ENCODE measurements at places on chromosomes 7 and 10.
A peak's percentile ranks its signal among the peaks of the same experiment; 100 is the strongest.

DNA sequence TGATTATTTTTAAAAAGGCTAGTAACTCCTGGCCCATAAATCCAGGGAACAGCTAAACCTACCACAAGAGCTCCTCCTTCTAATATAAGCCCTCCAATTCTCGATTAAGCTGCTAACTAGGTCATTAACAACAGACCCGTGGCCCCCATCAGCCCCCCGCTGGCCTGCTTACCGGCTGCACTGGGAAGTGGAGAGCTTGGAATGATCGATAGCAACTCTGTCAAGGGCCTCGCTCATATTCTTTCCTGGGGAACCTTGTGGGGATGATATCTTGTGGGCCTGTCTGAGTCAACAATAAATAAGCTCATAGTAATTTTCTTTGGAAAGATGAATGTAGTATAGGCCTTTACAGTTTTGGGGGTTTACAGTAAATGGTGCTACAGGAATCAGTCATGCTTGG lies 353.5 kb downstream of the TCERG1L start:
- no peaks in the 10 kb centered on the region for H3K36me3 ChIP-seq
- H3K4me3 ChIP-seq, result no peak overlapping the region
- DNase-seq, result peak; percentile 78
- no peaks in the 10 kb centered on the region for H3K4me1 ChIP-seq
- no peaks in the 10 kb centered on the region for H3K27me3 ChIP-seq
- no peak overlapping the region for H3K27ac ChIP-seq

DNA sequence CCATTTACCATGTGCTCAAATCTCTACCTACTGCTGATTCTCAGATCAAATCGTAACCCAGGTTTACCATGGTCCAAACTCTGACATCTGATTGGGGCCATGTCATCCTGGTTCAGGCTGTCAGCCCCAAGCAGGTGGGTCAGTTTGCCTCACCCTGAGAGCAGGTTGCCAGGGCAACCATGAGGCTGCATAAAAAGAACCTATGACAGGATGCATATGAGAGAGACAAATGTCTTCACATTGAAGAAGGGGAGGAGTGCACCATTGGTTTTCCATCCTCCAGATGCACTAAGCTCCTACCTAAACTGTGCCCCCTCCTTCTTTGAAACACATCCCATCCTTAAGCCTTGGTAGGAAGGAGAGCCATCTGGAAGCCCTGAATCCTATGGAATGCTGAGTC lies 10.2 kb downstream of the PRSS1 start:
- H3K36me3 ChIP-seq, result no peaks in the 10 kb centered on the region
- H3K27ac ChIP-seq, result no peak overlapping the region
- no peaks in the 10 kb centered on the region for H3K27me3 ChIP-seq

DNA sequence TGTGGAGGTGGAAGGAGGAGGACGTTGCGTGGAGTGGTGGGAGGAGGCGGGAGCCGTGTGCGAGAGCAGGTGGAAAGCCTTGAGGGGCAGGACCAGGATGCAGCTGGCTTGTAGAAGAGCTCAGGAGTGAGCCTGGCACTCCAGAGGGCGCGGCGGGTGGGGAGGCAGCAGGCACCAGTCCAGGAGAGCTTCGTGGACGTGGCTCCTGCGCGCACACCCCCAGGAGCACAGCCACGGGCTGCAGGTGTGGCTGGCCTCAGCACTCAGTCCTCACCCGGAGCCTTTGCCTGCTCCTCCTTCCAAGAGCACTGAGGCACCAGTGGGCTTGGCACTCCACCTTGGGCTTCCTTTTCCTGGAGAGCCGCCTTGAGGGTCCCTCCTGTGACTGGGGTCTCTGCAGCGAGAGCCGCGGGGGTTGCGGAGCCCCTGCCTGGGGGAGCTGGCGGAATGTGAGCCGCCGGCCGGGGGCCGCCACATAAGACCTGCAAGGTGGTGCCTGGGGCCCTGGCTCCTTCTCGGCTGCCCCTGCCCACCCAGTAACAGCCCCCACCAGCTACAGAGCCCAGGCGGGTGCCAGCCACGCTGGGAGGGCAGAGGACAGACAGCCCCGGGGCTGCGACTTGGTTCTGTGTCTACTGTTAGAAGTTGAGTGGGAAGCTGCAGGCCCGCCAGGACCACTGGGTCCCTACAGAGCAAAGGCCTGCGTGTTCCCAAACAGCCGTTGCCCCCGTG lies 11.1 kb downstream of the MAFK start:
- DNase-seq, result no peak
- H3K27ac ChIP-seq, result no peak overlapping the region
- H3K4me3 ChIP-seq, result no peak overlapping the region
- peaks cover 63% of the 10 kb centered on the region for H3K36me3 ChIP-seq
- H3K27me3 ChIP-seq, result no peaks in the 10 kb centered on the region

- no peak for DNase-seq
- peaks cover 39% of the 10 kb centered on the region for H3K4me1 ChIP-seq
- H3K27me3 ChIP-seq, result peaks cover 14% of the 10 kb centered on the region
- H3K27ac ChIP-seq, result no peak overlapping the region
- H3K4me3 ChIP-seq, result no peak overlapping the region
Measured at GRCh38 chr10:127973791-127974311, 66.9 kb downstream of the PTPRE start.

- H3K4me3 ChIP-seq, result no peak overlapping the region
- no peaks in the 10 kb centered on the region for H3K27me3 ChIP-seq
- no peaks in the 10 kb centered on the region for H3K36me3 ChIP-seq
- no peak for DNase-seq
- no peak overlapping the region for H3K27ac ChIP-seq
- H3K4me1 ChIP-seq, result no peaks in the 10 kb centered on the region
Measured at GRCh38 chr7:26614503-26614902, 249.9 kb downstream of the SKAP2 start.

DNA sequence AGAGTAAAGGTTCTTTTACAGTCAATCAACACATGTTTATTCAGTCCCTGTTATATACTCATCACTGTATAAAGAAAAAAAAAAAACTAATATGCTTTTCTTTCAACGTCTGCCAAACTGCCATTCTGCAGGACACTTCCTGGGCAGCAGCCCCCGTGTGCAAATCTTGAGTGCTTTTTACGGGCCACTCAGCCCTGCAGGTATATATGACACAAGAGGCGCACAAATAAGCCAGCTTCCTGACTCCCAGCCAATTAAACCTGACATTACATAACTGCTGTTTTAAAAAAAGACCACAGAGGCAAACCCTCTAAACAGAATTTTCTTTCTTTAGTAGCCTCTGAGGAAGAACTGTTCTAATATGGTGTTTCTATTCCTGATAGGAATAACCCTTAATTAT lies 263.0 kb upstream of the NEBL start:
- DNase-seq, result no peak
- no peak overlapping the region for H3K4me3 ChIP-seq
- no peaks in the 10 kb centered on the region for H3K4me1 ChIP-seq
- H3K36me3 ChIP-seq, result no peaks in the 10 kb centered on the region
- no peaks in the 10 kb centered on the region for H3K27me3 ChIP-seq

DNA sequence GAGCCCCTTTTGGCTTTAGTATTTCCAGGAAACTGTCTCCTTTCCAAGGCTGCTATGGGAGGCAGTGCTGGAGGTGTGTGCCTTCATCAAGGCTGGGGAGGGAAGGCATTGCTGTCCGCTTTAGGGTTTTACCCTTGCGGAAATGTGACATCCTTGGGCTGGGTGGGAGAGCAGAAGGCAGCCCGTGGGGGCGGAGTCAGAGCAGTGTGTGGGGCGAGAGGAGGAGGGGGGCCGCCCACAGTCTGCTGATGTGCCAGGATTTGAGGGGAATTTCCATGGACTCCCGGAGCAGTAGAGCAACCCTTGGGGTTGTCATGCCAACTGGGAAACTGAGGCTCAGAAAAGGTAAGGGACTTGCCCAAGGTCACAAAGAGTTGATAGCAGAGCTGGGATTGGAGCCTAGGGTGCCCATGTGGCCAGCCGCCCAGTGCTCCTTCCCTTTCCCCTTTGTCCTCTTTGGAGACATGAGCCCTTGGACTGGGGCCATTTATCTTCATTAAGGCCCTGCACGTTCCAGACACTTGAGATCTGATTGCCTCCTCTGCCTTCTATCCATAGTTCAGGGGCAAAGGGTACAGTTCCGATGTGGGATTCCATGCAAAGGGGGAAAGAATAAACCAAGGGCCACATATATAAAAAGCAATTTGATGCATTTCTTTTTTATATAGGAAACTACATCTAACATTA lies 22.2 kb downstream of the TSPAN15 start:
- H3K27ac ChIP-seq, result peak overlapping the region; percentile 90
- no peak overlapping the region for H3K4me3 ChIP-seq
- no peak for DNase-seq
- H3K36me3 ChIP-seq, result no peaks in the 10 kb centered on the region

DNA sequence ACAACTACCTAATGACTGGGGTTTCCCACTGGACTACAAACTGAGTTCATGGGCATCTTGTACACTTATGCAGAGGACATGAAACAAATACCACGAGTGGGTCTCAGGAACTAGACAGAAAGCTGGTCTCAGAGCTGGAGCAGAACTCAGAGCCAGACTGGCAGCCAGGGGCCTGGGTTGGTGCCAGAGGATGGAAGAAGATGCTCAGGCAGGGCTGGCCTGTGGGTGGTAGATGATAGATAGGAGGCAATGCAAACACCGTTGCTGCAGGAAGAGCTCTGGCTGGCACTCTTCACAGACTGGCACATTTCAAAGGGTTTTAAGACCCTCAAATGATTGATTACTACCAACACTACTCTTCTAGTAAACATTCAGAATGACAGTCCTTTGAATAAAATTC lies 28.8 kb downstream of the ENO4 start:
- DNase-seq, result no peak
- no peak overlapping the region for H3K4me3 ChIP-seq
- no peaks in the 10 kb centered on the region for H3K4me1 ChIP-seq
- no peaks in the 10 kb centered on the region for H3K36me3 ChIP-seq

DNA sequence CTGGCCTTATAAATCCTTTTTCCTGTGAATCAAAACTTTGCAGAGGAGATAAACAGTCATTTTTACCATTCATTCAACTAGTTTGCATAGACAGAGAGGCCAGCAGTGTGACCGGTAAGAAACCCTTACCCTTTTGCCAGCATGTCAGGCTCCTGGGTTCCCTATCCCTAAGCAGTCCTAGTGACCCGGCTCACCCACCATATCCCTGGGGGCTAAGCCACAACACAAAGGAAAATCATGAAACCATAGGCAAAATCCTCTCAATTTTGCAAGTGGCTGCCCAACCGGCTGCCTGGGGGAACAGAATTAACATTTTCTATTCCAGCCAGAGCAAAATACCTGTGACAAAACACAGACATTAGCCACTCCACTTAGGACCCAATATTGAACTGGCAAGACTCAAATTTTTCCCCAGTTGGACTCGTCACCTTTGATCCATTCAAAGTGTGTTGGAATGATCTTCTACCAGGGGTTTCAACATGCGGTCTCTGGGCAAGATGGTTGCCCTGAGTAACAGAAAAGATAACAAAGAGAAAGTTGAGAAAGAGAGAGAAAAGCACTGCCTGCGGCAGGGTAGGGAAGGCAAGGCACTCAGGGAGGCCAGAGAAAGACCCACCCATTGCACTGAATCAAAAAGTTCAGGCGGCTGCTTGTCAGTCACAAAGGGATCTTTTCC lies 174.8 kb upstream of the NAMPT start:
- no peaks in the 10 kb centered on the region for H3K27me3 ChIP-seq
- peaks cover 18% of the 10 kb centered on the region for H3K4me1 ChIP-seq
- H3K27ac ChIP-seq, result no peak overlapping the region
